ENCODE measurements at places on chromosomes 12 and 14.

GRCh38 chr14:79856381-79856780, 354.9 kb downstream of the DIO2 start:
- no peak for DNase-seq

GRCh38 chr14:99792210-99792535, 1.0 kb upstream of the EML1 start:
- DNase-seq, result no peak

DNA sequence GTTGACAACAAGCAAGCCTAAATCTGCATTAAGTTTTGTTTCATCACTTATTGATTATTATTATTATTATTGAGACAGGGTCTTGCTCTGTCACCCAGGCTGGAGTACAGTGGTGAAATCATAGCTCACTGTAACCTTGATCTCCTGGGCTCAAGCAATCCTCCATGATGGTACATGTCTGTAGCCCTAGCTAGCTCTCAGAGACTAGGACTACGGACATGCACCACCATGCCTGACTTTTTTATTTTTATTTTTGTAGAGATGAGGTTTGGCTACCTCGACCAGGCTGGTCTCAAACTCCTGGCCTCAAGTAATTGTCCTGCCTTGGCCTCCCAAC, 35.7 kb upstream of the STK38L start:
- no peak for DNase-seq

DNA sequence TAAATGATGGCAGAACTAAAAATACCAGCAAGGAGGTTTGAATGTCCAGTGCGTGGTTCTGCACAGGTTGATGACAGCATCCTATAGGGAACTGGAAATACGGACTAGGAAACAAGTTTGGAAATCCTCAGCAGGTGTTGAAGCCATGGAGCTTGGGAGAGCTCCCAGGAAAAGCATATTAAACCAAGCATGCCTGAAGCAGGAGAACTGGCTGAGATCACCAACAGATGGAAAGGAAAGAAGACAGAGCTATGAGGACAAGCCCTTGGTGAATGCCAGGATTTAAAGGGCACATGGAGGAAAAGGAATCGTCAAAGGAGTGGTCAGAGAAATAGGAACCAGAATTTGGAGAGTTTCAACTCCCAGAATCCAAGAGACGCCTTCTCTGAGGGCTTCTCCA, 21.2 kb upstream of the ELK3 start:
- no peak for DNase-seq

DNA sequence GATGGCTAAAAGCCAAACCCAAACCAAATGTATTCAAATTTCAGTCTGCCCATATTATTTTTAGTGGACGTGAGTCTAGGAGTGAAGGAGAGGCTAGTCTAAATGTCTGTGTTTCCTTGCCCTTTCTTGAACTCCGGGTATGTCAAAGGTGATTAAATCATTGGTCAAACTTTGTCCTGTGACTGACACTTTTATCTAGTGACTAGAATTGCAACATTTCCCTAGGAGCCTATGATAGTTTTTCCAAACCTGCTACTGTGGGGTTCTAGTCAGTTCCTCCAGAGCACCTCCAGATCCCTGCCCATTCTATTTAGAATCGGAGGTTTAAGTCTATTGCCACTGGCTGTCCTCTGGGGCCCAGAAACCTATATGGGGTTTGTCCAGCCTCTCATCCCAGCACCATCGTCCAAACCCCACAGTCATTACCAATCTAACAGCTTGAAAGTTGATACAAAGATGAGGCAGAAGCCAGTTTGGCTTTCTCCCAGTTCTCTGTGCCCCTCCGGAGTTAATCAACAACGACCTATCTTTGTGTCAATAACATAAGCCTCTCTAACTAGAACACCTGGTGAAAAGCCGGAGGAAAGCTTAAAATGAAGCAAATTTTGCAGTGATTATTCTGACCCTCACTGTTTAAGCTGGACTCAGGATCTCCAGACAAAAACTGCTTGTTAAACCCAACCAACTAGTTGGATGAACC, 306.7 kb downstream of the ZFP36L1 start:
- DNase-seq, result no peak

GRCh38 chr14:51727526-51727925, 75.8 kb downstream of the FRMD6 start:
- no peak for DNase-seq

GRCh38 chr12:100927826-100928225, 133.2 kb downstream of the ANO4 start:
- no peak for DNase-seq

GRCh38 chr12:130925666-130926015, 28.1 kb upstream of the ADGRD1 start:
- no peak for DNase-seq

GRCh38 chr12:83665634-83666218, 979.0 kb downstream of the TMTC2 start:
- DNase-seq, result peak; percentile 79

- no peak for DNase-seq
Measured at GRCh38 chr12:2323532-2324255, 270.9 kb downstream of the CACNA1C start.

DNA sequence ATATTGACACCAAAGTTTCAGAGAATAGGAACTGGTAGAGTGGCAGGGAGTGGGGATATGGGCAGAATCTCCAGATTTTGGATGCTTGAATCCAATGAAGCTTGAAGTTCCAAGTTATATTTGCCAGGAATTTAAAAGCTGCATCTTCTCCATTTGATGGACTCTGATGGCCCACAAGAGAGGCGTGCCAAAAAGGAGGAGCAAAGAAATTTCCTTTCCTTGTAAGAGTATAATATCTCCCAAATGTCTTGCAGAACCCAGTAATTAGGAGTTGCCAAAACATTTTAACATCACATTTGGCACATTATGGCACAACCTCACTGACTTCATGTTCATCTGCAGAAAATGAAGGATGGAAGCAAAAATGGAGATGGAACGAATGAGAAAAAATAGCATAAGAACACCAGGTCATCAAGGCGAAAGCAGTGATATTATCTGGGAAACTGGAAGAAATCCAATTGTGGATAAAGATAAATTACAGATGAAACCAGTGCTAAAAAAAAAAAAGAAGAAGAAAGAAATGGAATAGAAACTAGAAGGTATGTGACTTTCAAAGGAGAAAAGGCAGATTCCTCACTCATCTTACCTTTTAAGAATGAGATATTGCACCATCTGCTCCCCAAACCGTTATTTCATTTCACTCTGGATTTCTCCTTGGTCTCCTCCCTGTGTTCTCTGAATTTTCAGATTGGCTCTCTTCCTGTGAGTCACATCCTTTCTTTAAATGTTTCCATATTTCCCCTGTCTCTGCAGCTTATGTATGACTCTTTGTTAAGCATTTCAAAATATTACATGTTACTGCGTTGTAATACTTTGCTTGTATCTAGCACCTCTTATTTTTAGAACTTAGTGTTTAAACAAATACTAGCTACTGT, 13.5 kb upstream of the FLRT2 start:
- no peak for DNase-seq
